Myocyte (in vitro differentiated cells): ENCODE measurements at places on chromosomes 13 and 19. TPM values are rescaled to one million over a fixed set of nuclear protein-coding genes. Genes with fewer than 3 reads are reported as not detected.

The ZNF607 gene
- total RNA-seq, result 4.4 and 4.6 TPM in 2 replicates

The ALOX5AP gene
- total RNA-seq, result not detected in 2 replicates

The GPC5 gene
- 0.21 TPM in 1 of 2 replicates, not detected in the other for total RNA-seq

The CGB2 gene
- not detected in 2 replicates for total RNA-seq

The IZUMO2 gene
- total RNA-seq, result not detected in 2 replicates

The CRLF1 gene
- total RNA-seq, result 0.11 TPM in 1 of 2 replicates, not detected in the other
